ENCODE measurements at places on chromosomes 1 and 21.

DNA sequence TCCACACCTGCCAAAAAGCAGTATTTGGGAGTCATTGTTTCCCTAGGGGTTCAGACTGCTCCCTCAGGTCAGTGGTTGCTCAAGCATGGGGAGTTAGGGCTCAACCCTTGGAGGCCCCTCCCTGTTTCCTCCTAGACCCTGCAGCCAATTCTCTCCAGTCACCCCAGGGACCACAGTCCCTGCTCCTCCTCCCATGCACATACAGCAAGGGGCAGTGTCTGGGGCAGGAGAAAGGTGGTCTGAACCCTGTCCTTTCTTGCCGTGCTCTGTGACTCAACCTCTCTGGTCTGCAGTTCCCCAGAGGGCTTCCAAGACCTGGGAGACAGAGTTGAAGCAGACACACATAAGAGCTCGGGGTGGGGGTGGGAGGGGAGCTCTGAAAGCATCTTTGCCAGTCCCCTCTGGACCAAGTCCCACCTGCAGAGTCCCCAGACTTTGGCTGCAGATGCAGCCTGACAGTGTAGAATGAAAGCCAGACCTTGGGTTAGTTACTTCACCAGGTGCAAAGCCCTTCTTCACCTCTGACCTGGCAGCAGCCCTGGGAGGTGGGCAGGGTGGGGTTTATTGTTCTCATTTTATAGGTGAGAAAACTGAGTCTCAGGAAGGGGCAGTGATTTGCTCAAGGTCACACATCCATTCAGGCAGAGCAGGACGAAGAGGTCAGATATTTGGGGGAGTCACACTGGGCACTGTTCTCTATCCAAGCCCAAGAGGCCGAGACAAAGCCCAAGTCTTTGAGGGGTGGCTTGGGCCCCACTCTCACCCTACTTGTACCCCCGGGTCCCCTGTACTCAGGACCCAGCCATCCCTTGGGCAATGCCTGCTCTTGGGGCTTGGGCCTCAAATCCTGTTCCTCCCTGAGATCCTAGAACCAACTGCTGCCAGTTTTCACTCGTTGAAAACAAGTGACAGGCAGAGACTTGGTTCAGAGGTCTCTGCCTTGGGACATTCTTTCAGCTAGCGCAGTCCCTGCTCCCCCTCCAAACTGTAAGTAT, 748 bp downstream of the PDZK1IP1 start:
- no peak for DNase-seq

DNA sequence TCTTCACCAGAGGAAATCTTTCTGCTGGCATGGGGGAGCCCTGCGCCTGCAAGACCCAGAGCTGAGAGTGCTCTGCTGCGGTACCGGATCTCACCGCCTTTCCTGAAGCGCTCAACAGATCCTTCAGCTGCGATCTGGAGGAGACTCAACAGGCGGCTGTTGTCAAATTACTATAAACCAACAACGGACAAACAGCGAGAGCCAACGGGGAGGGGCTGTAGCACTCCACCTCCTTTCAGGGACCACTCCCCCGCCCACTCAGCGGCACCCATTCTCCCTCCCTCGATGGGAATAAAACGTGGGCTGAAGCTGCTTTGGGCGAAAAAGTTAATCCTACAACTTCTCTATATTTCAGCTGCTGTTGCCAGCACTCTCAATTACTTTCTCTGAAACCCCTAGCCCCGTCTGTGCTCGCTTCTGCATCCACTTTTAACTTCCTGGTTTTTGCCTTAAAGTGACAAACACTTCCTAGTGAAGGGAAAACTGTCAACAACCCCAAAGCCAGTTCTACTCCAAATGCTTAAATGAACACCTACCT, at the start of gene FMO5:
Gene FMO5, minus strand, starts transcription at position 147 of the 538 bp plus-strand sequence. CDS start 310 bp downstream, outside the sequence.
- DNase-seq = peak; percentile 68

DNA sequence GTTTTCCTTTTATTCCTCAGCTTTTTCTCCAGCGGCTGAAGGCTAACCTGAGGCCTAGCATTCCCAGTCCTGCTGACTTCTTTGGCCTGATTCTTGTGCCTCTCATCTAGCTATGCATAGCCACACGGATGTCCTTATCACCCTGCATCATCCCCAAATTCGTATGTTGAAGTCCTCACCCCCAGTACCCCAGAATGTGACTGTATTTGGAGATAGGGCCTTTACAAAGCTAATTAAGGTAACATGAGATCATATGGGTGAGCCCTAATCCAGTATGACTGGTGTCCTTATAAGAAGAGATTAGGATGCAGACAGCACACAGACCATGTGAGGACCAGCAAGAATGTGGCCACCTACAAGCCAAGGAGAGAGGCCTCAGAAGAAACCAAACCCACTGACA, 44.6 kb downstream of the CDCP2 start:
- no peak for DNase-seq

DNA sequence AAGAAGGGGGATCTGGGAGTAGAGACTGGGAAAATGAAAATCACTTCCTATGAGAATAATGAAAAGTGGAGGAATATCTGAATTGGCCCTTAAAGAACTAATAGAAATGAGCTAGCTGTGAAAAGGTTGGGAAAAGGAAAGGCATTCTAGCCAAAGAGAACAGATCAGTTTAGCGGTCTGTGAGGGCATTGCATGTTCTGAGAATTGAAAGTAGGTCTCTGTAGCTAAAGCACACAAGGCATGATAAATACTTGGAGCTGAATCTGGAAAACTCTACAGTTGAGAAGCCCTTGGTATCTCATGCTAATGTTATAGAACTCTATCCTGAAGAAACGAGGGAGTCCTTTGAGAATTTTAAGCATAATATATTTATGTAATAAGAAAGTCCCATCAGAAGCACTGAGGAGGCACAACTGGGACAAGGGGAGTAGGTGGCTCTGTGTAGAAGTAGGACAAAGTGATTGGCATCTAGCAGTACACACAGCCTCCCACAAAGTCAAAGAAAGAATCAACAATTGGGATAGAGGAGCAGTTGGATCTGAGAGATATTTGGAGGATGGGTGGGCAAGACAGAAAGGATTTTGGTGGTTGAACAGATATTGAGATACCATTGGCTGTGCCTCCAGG, 78.7 kb downstream of the GREM2 start:
- DNase-seq = no peak

GRCh38 chr21:37970548-37970947, 54.3 kb upstream of the KCNJ6 start:
- DNase-seq = no peak

All from thyroid gland (tissue), 4 donors.